Stimulated activated CD4-positive, alpha-beta T cell treated with anti-CD3 and anti-CD28 coated beads, Interleukin-15, amount 100 ng/mL, for 48 hours (primary cell): ENCODE measurements at places on chromosomes 2 and 18.

DNA sequence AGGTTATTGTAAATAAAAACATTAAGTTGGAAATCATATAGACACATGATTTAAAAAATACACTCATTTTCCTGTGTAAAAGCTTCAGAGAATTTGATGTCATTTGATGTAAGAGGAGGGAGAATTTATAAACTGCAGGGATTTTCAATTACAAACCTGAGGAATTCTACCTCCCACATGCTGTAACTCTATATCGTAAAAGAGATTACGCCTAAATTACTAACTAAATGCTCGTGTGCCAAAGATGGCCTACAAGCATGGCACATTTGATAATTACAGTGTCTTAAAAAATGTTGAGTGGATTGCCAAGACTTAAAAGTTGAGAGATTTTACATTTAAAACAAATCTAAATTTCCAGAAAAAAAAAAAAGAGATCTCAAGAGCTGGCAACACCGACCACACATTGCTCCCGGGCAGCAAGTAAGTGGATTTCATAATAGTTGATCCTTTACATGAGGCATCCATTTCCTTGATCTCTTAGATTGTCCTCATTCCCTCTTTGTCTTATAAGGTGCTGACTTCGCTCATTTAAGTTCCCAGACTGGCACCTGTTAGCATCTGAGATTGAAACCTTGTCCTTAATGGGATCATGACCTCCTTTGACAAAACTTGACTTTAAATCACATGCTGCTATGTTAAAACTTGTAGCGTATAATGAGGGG lies 840.3 kb upstream of the ZEB2 start:
- DNase-seq, result no peak

DNA sequence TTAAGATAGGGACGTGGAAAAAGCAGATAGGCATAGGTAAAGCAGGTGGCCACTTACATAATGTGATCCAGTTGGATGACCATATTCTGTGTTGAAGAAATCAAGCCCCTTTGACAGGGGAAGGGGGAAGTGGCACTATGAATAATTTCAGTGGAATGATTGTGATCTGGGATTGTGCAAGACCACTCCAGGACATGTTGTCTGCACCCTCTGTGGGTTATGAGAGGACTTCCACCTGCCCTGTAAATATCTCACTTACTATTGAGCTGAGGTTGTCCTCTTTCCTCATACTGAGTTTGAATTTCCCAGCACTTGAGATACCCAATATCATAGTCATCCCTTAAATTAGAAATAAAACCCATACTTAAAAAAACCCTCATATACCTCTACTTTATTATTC lies 220.7 kb downstream of the IRS1 start:
- no peak for DNase-seq

- no peak for DNase-seq
These were observed 286.2 kb downstream of the ZNF516 start for GRCh38 chr18:76208678-76209306.

DNA sequence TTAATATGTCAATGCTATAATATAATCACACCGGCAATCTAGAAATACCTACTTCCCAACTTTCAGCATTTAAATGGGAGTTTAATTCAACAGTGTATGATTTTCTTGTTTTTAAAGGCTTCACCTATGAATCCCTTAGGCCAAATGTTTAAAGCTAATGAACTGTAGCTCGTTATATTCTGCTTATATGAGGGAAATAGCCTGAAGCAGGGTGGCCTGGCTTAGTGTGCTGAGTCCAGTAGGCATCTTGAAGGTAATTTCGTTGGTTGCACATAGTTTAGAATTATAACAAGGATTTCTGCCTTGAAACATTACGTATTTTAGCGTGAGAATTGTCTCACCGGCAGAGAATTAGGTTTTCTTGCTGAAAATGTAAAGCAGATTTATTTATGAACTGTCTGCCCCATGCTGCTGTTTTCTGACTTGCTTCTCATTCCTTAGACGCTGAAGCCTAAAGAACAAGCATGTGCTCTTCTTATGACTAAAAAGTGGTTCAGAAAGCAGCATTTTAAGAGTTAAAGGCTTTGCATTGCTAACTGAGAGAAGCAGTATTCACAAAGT lies 433.7 kb upstream of the RAB12 start:
- DNase-seq, result no peak

DNA sequence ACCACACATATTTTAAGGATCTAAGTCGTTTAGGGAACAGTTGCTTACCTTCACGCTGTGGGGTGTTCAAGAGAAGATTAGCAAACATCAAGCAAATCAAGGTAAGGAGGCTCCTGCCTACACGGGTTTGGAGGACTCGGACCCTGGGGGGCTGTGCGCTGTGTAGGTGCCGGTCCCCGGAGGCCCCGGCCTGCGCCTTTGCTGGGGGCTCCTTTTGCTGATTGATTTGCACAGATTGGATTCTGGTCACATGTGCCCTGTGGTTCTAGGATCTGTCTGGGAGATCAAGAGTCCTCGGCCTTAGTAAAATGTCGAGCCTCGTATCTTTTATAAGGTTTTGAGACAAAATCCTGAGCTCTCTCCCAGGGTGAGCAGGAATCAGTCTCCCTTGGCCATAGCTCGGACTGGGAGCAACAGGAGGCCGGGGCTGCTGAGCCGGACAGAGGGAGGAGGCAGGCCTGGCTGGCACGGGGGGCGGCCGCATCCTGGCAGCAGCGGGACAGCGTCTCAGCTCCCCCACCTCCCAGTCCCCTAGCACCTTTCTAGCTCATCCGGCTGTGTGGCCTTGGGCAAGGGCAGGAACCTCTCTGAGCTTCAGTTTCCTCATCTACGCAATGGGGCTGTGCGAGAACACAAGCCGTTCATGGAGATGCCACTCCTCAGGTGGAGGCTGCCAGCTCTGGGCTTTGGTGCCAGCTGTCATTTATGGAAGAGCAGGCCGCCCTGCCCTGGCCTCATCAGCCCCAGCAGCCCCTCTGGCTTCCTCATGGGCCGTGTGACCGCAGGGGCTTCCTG lies 147.2 kb downstream of the MBP start:
- DNase-seq, result no peak

DNA sequence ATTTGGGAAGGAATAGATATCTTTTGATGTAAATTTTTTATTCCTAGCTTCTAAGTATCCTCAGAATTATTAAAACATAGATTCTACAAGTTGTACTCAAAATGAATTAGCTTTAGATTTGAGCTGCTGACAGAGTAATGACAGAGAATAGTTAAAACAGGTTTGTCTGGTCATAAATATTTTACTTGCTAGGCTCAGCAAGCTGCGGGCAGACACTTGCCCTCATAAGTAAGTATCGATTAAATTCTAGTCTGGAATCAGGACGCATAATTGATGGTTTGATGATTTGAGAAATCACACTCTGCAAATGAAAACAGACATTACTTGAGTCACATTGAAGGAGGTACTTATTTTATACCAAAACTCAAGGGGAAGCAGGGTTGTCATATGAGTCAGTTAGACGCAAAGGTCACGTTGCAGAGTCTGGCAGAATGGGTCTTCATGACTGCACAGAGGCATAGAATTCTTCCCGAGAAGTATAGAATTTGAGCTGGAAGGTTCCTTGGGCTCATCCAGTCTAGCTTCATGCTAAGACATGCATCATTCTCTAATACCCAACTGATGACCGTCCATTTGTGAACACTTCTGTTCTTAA lies 27.5 kb downstream of the ARL4C start:
- DNase-seq, result no peak

- no peak for DNase-seq
These were observed 17.8 kb downstream of the NCOA1 start for GRCh38 chr2:24508878-24509277.

GRCh38 chr18:63144748-63145147 lies 174.8 kb downstream of the BCL2 start:
- DNase-seq, result no peak

DNA sequence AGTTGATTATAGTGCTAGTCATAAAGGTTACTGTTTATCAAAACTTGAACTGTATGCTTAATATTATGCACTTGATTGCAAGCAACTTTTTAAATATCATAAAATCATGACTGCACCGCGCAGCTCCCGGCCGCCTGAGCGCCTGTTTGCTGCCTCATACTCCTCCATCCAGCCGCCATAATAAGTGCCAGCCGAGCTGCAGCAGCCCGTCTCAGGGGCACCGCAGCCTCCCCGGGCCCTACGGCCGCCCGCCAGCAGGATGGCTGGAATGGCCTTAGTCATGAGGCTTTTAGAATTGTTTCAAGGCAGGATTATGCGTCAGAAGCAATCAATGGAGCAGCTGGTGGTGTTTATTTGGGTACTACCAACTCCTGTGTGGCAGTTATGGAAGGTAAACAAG lies 337.2 kb downstream of the PAX3 start:
- DNase-seq, result no peak

- DNase-seq, result no peak
These were observed 84.7 kb upstream of the LAPTM4A start for GRCh38 chr2:20136149-20136548.

- DNase-seq, result no peak
These were observed 219.6 kb downstream of the CD226 start for GRCh38 chr18:69727912-69728572.

GRCh38 chr18:34848695-34849094 lies 138.6 kb downstream of the DTNA start:
- DNase-seq, result no peak

DNA sequence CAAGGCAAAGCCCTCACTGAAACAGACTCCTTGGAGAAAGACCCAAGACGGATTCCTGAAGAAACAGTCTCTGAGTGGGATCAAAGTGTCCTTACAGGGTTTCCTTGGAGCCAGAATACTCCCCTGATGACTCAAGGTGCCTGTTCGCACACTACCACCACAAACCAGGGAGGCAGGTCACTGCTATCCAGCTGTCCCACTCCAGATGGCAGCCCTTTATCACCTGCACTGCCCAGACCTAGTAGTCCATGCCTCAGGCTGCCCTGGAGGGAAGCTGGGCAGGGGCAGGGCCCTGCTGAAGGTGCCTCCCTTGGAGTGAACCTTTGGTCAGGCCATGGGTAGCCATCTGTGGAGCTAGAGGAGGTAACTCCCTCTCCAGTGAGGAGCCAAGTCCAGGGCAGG lies 34.1 kb downstream of the TRABD2A start:
- no peak for DNase-seq

GRCh38 chr2:144983107-144983506 lies 463.2 kb upstream of the ZEB2 start:
- DNase-seq, result no peak

GRCh38 chr18:51168960-51169662 lies 28.4 kb downstream of the MEX3C start:
- DNase-seq, result no peak

DNA sequence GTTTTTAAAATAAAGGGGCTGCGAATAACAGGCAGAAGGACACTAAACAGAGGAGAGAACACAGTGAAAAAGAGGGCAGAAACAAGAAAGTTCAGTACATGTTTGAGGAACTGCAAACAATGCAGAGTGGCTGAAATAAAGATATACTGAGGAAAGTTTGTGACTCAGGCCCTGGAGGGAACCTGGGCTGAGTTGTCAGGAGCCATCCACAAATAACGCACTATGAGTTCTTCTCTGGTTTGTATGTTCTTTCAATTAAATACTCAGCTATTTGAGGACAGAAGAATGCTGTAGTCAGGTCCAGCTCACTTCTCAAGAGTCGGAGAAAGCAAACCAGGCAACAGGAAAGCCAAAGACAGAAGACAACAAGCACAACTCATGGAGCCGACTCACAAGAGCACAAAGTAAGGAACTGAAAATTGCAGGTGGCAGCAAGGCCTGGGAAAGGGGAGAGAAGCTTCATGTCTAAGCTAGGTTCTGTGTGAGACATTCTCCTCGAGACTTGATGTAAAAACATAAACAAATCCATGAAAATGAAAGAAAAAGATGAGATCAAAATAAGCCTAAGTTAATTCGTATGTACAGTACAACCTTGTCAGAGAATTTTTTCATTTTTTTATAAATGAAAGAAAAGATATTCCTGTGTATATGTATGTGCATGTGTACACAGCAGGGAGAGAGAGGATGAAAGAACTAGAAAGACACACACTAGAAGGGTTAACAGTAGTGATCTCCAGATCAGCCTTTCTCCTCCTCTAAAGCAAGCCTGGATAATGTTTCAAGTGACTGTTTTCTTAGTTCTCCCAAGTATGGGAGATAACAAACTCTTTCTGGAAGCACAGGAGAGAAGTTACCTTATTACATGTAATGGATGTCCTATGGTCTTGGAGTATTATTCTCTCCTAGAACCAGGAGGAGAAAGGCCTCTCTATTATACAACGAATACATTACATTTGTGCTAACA lies 41.5 kb downstream of the CHN1 start:
- no peak for DNase-seq

GRCh38 chr2:97717613-97717995 lies 4.2 kb downstream of the ZAP70 start:
- DNase-seq, result no peak

DNA sequence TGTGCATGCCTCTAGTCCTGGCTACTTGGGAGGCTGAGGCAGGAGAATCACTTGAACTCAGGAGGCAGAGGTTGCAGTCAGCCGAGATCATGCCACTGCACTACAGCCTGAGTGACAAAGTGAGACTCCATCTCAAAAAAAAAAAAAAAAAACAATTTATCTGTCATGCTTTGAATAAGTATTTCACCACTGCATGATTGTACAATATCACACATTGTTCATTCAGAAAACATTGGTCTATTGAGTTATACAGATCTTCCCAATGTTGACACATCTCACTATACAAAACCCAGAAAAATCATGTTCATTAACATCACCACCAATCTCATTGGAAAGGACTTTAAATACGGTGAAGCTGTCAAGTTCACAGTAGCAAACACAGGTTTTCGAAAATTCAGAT lies 46.8 kb upstream of the PPM1B start:
- no peak for DNase-seq

- no peak for DNase-seq
These were observed 166.1 kb downstream of the PID1 start for GRCh38 chr2:229104974-229105387.

GRCh38 chr2:69948032-69948962 lies 13.1 kb downstream of the ASPRV1 start:
- DNase-seq, result no peak

GRCh38 chr2:42076357-42077225 lies 28.8 kb downstream of the PKDCC start:
- no peak for DNase-seq

DNA sequence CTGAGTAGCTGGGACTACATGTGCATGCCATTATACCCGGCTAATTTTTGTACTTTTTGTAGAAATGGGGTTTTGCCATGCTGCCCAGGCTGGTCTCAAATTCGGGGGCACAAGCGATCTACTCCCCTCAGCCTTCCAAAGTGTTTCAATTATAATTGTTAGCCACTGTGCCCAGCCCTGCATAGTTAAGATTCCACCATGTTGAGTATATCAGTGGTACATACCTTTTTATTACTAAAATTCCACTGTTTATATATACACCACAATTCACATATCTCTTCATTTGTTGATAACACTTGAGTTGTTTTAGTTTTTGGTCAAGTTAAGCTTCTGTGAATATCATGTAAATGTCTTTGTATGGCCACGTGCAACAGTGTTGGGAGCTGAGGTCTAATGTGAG lies 12.8 kb upstream of the FMNL2 start:
- no peak for DNase-seq

GRCh38 chr18:46546111-46546640 lies 110.8 kb downstream of the LOXHD1 start:
- DNase-seq, result no peak

GRCh38 chr2:153059338-153060052 lies 341.1 kb downstream of the ARL6IP6 start:
- DNase-seq, result no peak

GRCh38 chr2:70091364-70091763 lies 4.1 kb downstream of the PCBP1 start:
- no peak for DNase-seq
